CD4-positive, alpha-beta T cell (primary cell): ENCODE measurements at places on chromosomes 2 and 18.

- DNase-seq, result peak; percentile 23
These were observed 535 bp downstream of the ATG4B start for GRCh38 chr2:241637795-241638660.

- DNase-seq, result no peak
These were observed 200.7 kb upstream of the SMAD7 start for GRCh38 chr18:49151482-49151881.

DNA sequence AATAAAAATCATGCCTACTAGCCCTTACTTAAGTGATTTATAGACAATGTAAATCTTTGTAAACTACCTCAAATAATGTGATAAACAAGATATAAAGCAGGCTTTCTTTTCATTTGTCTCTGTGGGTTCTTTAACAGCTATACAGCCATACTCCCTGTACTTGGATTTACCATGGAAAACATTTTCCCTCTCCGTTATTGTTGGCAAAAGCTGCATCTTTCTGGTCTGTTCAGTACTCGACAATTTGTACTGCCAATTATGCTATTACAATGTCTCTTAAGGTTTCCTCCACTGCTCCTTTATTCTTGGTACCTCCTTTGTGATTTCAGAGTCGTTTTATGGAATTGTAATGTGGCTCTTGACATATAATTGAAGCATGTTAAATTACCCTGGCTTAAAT is 426.3 kb upstream of the PKDCC start:
- DNase-seq, result no peak

GRCh38 chr2:72292433-72292832 is 144.8 kb upstream of the CYP26B1 start:
- DNase-seq, result no peak

DNA sequence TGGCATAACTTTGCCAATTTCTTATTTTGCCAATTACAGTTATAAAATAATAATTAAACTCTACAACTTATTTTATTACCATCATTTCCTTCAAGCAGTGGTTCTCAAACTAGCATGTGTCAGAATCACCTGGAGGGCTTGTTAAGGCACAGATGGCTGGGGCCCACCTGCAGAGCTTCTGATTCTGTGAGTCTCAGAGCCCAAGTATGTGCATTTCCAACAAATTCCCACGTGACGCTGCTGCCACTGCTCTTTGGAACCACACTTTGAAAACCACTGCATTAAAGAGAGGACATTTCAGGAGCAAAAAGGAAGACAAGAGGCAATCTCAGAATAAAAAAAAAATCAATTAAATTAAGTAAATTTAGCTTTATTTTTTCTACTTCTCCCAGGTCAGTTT is 94.0 kb upstream of the HNRNPA3 start:
- DNase-seq, result no peak

DNA sequence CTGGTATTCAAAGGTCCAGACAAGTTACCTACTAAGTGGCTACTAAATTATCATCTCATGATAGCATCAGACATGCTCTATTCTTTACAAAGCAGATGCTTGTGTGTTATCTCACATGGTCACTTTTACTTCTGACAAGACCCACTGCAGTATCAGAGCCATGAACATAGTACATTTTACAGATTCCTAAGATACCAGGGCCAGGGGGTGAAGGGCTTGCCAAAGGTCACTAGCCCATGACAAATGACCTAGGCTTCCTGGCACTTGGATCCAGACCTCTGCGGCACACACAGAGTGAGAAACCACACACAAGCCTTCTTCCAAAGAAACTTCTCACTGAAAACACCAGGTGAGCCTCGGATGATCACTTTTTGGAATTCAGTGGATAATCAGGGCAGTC is 446.8 kb downstream of the EIPR1 start:
- no peak for DNase-seq

- no peak for DNase-seq
These were observed 44.2 kb downstream of the GPR39 start for GRCh38 chr2:132460781-132461180.

DNA sequence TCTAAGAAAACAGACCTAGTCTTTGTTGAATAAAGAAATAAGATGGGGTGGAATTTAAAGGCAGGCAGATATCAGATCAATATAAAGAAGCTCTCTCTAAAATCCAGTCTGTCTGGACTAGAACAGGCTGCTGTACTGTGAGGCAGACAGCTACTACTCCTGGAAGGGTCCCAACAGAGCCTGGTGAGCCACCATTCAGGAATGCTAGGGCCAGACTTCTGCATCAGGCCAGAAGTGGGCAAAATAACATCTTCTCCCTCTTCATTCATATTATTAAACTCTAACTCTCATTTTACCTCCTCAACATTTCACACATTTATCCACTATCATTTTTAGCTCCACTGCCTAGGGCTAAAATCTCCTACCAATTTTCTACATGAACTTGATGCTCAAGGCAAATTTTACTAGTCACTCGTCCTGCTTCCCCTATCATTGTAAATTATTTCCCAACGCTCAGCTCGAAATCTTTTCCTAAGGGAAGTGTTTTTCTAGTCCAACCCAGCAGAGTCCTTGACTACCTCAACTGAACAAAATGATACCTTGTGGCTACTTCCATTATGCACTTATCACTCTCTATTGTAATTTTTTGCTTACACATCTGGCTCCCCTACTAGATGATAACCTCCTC is 45.2 kb upstream of the GLS start:
- DNase-seq, result no peak

DNA sequence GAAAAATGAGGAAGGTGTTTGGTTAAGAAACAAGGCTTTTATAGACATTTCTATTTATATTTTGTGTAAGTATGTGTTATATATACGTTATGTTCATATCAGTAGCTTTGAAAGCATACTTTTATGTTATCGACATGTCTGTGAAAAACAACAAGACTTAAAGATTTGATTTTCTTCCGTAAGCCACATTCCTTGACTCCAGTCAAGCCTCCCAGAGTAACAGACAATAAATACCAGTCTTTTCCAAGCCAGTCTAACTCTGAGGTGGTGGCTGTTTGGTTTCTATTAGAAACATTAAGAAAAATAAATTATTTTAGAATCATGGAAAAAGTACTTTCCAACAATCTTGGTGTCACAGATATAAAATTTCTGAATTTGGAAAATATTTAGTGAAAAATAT is 16.3 kb upstream of the ITGAV start:
- no peak for DNase-seq

- peak; percentile 31 for DNase-seq
These were observed 173.0 kb upstream of the ALKAL2 start for GRCh38 chr2:460861-461260.

DNA sequence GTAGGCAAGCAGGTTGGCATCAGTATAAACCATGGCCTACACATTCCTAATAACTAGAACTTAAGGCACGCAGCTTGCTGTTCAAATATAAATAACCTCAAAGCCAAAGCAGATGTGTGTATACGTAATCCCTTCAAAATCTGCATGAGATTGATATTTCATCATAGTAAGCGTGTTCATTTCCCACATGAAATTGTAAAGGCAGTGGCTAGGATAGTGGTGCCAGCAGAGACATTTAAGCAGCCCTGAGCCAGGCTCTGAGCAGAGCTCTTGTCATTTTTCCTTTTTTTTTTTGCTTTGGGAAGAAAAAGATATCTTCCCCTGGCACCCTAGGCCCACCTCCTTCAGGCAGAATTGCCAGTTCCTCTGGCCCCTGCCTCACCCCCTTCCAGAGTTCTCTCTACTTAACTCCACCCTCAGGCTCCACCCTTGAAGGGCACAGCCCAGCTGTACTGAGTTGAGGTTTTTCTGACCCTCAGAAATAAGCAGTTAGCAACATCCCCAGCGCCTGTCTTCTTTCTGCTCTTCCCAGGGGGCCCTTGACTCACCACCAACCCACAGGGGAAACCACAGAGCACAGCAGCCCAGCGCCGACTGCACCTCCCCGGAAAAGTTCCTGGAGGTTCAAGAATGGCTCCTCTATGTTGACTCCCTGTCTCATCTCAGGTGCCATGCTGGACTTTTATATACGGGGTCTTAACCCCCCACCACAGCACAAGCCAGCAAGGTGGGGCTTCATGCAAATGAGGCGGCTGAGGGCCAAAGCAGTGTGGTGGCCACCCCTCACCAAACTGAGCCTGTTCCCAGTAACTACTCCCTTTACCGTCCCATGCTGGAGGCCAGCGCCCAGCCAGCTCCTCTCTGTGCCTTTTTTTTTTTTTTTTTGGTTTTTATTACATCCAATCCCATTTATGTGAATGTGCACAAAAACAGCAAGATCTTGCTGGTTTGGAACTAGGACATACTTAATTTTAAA is 84.7 kb downstream of the EHD3 start:
- peak; percentile 45 for DNase-seq

DNA sequence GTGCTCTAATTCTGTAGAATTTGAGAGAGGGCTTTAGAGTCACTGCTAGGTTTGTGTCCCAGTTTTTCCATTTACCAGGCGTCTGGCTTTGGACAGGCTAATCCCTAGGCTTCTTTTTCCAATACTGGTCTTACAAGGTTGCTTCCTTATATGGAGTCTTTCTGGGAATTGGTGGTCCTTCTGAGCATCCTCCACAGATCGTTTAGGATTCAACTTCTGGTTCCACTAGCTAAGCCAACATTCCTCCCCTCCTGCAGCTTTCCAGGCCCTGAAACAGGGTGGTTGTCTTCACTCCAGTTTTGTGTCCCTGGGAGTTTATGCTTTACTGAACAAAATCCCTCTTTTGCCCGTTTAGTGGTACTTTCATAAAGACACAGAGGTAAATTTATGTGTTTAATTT is 170.6 kb downstream of the CERS6 start:
- no peak for DNase-seq

DNA sequence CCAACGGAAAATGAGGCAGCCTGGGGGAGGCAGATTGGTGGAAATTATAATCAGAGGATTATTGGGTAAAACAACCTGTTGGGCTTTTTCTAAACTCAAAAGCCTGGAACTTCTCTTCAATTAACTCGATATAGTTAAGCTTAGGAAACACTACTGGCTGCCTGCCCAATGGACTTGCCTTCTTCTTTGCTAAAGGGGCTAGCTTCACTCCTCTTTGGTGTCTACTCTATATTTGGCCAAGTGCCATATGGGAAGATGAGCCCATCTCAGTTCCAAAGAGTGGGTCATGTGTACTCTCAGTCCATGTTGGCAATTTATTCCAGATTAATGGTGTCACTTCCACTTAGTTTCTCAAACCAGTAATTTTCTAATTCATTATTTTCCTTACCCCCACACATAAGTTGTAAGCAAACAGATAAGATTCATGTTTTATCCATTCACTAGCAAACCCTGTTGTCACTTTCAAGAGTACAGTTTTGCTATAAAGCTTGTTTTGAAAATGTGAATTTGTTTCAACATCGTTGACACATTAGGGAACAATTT is 34.3 kb downstream of the DARS1 start:
- no peak for DNase-seq

DNA sequence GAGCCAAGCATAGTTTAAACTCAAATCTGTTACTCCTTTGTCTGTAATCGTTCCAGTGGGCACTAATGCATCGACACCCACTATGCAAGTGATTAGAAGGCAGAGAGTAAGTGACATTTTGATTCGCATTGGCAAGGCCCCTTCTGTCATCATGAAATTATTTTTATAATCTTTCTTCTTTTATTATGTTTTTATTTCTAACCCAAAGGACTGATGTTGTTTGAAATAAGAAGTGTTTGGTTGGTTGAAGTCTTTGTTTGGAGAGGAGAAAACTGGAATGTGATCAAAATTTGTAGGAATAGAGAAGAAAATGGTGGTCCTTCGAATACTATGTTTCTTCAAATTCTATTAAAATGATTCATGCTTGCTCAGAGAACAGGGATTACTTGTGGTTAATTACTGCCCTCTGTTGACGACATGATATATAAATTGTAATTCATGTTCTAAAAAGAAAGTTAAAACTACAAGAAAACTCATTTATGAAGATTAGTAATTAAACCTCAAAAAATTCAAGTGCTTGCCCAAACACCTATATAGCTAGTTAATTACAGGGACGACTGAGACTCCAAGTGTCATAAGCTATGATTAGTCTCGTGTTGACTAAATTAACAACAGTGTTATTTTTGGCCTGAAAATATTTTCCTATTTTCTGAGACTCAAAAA is 26.4 kb upstream of the TFPI start:
- DNase-seq, result no peak
